Esophagus squamous epithelium (tissue), 5 donors: ENCODE measurements at places on chromosomes 7 and 10.

DNA sequence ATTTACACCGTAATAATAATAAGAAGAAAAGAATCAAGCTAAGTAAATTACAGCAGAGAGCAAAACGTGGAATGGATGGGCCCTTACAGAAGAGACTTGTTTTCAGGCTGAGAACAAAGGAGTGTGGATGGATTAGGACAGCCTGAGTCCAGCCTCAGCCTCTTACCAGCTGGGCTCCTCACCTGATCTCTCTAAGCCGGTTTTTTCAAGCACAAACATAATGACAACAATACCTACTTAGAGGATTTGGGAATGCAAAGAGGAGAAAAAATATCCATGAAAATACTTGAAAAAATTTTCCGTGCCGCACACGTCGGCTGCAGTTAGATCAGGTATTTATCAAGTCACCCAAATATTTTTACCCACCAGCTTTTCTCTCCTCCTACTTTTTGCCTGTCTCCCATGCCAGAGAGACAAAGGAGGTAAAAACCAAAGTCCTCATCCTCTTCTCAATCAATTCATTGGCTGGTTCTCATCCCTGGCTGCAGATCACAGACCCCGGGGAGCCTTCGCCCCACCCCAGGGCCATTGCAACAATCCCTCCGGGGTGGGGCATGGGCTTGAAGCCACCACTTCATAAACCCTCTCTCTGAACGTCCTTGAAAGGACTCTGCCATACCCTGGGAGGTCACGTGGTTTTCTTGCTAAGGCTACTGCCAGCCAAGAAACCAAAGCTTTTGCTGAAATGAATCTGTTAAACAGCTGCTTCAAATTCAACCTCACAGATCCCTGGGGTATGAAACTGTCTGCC, 29.7 kb upstream of the GTF2I start:
- no peak for DNase-seq

- no peak for DNase-seq
Observed at GRCh38 chr7:114853189-114853588, 68.7 kb upstream of the MDFIC start.

DNA sequence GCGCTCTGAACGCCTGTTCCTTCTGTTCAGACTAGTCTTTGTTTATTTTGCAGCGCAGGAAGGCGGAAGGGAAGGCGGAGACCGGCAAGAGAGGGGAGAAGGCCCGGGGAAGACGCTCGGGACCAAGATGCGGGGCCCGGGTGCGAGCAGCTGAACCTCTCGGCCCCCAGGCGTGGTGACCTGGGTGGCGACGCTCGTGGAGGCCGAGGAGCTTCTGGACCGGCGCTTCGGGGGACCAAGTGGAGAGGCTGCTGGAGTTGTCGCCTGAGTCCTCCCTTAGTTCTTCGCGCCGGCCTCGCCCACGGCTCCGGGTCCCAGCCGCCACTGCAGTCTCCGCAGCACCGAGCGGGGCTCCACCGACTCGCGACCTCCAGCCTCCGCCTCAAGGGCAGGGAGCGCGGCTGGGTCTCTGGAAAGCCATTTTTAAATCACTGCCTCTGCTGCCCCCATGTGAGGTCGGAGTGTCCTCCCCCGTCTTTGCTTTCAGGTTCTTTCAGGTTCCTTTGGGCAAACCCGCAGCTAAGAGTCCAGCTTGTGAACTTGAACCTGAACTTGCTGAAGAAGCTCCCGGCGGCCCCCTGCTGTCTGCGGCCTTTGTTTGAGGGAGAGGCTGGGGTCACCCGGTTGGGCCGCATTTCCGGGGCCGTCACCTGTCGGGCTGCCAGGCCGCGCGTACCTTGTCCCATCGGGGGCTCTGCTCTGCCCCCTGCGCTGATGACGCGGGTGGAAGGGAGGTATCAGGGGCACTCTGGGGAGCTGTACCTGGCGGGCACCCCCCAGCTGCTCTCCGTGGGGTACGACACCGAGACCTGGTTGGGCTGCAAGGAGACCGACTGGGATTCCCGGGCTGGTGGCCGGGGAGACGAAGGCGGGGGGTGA, 136.0 kb downstream of the KIF20B start:
- DNase-seq = no peak

GRCh38 chr10:27513451-27514191, 9.5 kb downstream of the RAB18 start:
- no peak for DNase-seq

DNA sequence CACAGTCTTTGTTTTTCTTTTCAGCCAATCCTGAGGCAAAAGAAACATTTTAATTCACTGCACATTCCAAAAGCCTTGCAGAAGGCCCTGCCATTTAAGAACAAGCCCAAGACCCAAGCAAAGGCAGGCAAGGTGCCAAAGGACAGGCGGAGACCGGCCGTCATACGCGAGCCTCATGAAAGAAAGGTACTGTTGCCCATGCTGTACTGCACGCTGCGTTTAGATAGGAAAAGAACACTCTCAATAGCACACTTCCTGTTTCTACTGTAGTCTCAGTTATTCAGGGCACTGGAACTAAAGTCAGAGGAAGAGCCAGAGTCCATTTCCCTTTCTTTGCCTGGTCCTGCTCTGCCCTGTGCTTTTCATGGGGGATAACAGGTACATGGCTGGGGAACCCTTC, 47.6 kb downstream of the BMS1 start:
- DNase-seq = no peak

DNA sequence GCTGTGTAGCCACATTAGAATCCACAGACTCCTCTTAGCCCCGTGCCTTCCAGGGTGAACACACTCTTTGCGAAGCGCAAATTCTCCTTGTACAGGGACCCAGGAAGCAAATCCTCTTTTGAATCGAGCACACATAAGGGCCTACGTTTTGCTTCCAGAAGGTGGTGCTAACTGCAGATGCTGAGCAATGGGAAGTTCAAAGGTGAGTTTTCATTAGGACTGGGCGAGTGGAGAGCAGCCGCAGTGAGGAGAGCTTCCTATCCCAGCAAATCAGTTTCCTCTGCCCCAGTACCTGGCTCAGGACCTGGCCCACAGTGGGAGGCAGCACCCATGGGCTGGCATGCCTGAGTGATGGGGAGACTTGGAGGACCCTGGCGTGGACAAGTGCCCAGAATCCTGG, 23.5 kb upstream of the GPR26 start:
- no peak for DNase-seq

DNA sequence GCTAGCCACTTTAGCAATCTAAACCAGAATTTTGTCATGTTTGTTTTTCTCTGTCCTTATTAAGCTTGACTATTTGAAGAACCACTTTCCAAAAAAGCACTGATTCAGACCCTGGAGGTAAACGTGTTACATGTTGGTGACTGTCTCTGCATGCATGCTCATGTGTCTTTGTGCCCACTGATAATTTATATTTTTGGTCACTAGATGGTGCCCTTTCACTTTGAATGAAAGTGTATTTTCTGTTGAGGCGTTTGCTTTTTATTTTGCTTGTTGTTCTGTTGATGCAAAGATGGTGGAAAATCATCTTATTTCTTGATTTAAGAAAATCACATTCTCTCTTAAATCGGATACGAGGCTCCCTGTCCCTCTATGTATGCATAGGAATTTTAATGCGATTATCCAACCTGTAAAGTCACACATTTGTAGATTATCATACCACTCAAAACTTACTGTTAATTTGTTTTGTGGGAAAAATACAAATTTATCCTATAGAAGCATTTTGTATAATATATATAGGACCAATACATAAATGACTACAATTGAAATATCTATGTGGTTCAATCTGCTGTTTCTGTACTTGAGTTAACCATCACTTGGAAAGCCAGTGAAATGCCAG, 269.3 kb downstream of the BICC1 start:
- DNase-seq = no peak

- DNase-seq = no peak
Observed at GRCh38 chr7:90262438-90262837, 17.5 kb downstream of the CFAP69 start.

DNA sequence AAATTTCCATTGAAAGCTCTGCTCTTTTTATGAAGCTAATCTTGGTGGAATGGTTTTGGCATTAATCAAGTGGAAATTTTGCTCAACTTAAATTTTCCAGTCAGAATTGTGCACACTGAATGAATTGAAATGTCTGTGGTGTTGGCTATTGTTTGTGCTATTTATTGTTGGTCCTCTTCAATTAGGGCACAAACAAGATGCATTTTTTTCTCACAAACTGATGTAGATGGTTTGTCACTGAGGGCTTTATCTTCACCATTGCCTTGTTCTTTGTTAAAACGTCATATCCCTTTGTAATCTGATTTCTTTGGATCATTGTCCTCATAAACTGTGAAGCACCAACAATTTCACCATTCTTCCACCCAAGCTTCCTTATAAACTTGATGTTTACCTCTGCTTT, 152.1 kb upstream of the RHOBTB1 start:
- no peak for DNase-seq

GRCh38 chr7:95980167-95980566, 207.8 kb downstream of the DYNC1I1 start:
- DNase-seq = no peak

- DNase-seq = no peak
Observed at GRCh38 chr10:79342811-79343561, 4.3 kb upstream of the PPIF start.

GRCh38 chr10:82041018-82041417, 166.0 kb downstream of the NRG3 start:
- no peak for DNase-seq

GRCh38 chr7:106462914-106463482, 178.2 kb upstream of the NAMPT start:
- DNase-seq = no peak

GRCh38 chr10:24086296-24087086, 122.4 kb upstream of the KIAA1217 start:
- DNase-seq = no peak

DNA sequence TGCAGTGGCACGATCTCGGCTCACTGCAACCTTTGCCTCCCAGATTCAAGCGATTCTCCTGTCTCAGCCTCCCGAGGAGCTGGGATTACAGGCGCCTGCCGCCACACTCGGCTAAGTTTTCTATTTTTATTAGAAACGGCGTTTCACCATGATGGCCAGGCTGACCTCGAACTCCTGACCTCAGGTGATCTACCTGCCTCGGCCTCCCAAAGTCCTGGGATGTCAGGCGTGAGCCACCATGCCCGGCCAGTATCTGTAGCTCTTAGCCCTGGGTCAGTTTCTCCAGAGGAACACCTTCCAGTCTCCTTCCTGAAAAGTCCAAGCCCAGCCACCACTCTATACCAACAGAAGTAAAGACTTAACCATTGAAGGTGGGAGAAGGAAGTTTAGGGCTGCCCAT, 15.2 kb upstream of the ZKSCAN1 start:
- no peak for DNase-seq

- DNase-seq = no peak
Observed at GRCh38 chr7:40192036-40192435, 57.2 kb downstream of the SUGCT start.

DNA sequence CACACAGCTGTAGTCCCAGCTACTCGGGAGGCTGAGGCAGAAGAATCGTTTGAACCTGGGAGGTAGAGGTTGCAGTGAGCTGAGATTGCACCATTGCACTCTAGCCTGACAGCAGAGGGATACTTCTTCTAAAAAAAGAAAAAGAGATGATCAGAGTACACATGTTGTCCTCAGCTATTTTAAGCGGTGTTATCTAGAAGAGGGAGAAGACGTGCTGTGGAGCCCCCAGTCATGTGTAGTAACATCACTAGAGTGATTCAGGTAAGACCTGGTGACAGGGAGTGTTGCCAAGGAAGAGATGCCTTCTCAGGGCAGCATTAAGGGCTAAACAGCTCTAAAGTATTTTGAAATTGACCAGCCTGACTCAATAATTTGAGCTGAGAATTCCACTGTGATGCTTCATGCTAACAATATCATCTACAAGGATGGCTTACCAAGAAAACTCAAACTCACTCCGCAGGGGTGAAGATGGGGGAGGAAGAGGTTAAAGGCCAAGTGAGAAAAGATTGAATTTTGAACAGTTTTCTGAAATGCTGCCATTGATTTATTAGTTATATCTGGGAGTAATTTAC, 97.4 kb downstream of the KLF6 start:
- DNase-seq = no peak

DNA sequence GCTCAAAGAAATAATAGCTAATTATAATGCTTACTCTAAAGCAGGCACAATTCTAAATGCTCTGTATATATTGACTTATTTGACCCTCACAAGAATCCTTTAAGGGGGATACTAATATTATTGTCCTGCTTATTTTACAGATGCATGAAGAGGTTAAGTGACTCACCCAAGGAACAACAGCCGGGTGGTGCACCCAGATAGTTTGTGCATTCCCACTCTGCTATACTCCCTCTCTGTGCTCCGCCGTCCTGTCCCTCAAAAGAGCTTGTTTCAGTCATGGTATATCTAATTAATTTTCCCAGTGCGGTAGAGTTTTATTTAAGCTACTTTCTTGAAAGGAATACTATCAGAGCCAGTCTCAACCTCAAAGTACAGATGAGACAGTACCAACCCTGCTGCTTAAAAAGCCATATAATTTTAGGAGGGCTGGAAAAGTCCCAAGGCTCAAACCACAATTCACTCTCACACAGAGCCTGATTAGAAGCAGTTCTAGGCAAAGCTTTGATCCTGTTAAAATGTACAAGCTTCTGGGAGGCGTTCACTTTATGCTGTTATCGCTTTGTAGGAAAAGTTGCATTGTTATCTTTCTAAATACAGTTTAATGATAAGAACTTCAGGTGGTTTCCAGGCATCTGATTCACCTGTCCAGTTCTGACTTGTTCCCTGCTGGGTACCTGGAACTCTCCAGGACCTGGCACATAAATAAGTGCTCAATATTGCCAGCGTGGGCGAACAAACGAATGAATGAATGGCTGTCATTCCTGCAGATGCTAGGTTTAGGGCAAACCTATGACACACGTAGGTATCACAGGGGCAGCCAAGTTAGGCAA, 261.5 kb upstream of the KLF14 start:
- no peak for DNase-seq

GRCh38 chr10:94183666-94184264, 179.0 kb downstream of the NOC3L start:
- no peak for DNase-seq

DNA sequence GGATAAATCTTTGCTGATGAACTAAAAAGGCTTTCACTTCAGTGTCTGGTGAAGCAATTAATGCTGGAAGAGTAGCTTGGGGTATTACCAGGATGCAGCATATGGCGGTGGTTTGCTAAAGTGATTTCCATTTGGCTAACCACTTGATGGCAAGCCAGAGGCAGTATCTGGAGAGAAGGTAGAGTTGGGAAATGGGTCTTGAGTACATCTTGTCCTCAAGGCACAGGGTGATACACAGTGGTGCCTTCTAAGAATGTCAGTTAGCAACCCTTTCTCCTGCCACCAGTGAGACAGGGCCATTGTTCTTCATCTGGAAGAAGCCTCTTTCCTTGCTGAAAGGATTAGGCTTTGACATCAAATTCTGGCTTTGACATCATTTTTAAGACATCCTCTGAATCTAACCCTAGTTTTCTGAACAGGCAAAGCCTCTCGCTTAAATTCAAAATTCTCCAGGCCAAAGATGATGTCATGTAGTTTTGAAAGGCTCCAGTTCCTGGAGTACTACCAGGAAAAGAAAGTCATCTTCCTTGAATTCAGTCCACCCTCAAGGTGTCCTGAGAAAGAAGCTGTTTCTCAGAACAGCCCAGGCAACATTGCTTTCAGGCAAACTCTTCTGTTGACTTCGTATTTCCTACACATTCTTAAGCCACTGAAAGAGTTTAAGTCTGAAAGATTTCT, 162.4 kb downstream of the ARID5B start:
- DNase-seq = no peak
